ENCODE measurements at places on chromosomes 4 and X. TPM values are rescaled to one million over a fixed set of nuclear protein-coding genes. Genes with fewer than 3 reads are reported as not detected.

- DNase-seq = no peak
Observed at GRCh38 chrX:109848461-109849050, 115.5 kb upstream of the ACSL4 start.

Gene NRK
- polyA plus RNA-seq = 189 TPM

Gene NWD2
- polyA plus RNA-seq = not detected

DNA sequence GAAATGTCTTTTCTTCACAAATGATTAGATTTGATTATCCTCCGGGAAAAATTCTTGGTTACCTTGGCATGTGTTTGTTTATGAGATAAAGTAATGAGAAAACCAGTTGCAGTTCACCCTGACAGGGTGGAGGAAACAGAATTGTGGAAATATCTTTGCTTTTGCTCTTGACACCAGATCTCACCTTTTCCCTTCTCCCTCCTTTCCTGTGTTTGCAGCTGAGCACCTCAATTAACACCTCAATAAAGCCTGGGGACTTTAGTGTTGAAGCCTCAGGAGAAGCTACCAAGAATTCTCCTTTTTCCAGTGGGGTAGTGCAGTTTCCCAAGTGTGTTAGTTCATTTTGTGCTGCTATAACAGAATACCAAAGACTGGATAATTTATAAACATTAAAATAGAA, 350.8 kb upstream of the IGFBP7 start:
- no peak for DNase-seq

Gene AGTR2
- polyA plus RNA-seq = 35.6 TPM

Gene CFAP47
- not detected for polyA plus RNA-seq

Gene ZNF674
- polyA plus RNA-seq = 3.5 TPM

DNA sequence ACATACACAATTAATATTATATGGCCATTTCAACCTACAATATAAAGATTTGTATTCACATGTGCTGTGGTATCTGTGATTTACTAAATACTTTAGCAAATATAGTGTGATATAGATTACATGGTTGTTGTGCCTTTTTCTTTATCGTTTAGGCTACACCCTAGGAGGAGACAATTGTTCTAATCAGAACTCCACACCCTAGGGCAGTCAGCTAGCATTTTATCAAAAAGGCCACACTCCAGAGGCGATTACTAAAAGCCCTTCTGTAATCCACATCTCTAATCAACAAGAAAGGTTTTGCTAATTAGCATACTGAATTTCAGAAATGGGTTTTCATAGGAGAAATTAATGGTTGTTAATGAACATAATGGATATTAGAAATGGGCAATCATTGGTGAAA, 319.5 kb upstream of the NOCT start:
- no peak for DNase-seq

- DNase-seq = peak; percentile 41
Observed at GRCh38 chrX:3638280-3638873, 75.1 kb downstream of the PRKX start.

Gene ATP8A1
- polyA plus RNA-seq = 7.1 TPM

DNA sequence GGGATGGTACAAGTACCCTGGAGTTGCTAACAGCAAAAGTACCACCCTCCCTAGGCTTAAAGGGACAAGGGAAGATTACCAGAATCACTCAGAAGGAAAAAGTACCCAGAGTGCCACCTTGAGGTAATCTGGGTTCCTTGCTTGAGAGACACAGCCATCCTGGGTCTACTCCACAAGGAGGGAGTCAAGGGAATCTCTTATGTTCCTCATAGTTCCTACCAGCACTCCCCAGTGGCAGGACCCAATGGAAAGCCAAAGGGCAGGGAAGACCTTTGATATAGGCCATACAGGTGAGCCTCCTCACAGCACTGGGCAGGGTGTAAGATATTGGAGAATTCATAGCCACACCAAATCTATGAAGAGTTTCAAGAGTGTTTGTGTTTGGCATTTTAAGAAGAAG, 5.7 kb downstream of the IL2 start:
- no peak for DNase-seq

DNA sequence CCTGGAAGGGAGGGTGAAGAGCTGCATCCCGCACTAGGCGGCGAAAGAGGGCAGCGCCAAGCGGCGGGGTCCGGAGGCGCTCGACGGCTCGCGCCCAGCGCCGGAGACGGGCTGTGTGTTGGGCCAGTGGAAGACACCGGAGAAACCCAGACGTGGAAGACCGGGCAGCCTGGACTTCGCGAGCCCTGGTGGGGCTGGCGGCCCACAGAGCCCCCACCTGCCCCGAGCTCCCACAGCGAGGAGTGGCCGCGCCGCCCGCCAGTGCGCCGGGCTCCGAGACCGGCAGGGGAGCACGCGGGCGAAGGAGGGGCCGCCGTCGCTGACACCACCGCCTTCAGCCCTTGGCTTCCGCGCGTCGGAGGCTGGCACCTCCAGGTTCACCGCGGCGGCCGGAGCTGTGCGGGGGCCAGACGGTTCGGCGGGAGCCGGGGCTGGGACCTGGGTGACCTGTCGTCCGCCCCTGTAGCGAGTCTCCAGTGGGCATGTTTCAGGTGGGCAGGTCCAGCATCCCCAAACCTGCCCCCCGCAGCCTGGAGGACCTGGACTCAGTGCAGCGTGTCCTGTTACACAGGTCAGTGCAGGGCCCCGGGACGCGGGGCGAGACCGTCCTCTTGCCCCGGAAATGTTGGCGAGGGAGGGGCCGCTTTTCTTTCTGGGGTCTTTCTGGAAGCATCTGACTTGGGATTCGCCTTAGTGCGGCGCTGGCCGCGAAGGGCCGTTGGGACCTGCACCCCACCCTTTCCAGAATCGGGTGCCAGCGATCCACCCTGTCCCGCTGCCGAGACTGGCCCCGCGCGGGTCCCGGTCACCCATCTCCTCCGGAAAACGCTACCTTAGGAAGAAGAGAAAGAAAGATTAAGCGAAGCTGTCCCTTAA, 9.6 kb upstream of the INTU start:
- no peak for DNase-seq

Gene NLGN3
- 2.9 TPM for polyA plus RNA-seq

GRCh38 chr4:168893807-168894206, 116.2 kb downstream of the CBR4 start:
- DNase-seq = no peak

DNA sequence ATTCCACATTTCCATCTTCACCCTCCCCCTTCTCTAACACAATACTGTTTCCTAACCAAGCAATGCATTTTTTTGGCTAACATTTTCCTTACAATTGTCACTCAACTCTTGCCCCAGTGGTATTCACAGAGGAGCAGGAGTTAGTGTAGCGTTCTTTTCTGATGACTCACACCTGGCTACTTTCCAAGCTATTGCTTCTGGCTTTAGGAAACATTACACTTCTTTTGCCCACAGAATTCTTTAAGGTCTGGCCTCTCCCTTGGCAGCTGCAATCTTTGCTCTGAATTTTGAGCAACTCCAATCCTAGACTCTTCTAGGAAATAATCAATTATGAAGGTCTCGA, 27.5 kb upstream of the PDGFC start:
- peak; percentile 62 for DNase-seq

DNA sequence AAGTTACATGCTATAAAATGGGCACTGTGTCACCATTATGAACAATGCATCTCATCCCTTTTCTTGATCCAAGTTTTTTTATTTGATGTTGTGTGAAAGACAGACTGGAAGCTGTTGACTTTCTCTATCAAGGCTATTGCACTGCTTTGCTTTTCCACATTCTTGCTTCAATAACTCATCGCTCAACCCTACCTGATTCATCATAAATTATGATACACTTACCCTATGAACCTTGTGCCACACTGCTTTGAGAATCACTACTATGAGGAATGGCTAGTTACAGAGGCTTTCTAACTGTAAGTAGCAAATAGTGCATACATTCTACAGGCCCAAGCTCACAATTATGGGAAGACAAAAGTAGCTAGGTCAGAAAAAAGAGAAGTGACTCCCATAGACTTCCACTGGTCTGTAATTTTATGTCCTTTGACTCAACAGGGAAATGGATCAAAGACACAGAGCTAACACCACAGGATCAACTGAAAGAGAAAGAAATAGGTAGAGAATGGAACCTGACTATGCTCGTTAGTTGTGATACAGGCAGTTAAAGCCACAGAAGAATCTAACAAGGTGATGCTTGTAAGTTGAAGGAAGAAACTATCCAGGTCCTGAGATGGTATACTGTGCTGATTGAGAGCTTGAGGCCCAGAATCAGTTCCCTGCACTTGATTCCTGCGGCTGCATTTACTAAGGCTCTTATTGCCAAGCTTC, 163.5 kb downstream of the PPP3CA start:
- no peak for DNase-seq

DNA sequence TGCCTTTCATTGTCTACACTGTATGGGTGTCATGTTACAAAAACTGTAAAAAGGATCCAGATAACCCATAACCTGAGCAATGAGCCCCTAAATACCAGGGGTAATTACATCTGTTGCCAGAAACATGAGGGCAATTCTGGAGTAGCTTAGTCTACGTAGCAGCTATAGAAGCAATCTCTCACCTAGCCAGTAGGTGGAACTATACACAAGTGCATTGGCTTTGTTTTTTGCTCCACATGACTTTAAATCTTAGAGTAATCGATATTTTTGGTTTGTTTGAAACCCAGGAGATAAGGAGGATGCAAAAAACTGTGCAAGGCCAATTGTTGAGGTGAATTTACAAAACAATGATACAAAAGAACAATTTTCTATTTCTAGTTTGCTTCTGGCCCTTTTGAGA, 57.5 kb downstream of the GPR82 start:
- DNase-seq = no peak

Gene RADX
- polyA plus RNA-seq = 2.0 TPM

GRCh38 chr4:145788755-145789154, 108.8 kb downstream of the C4orf51 start:
- no peak for DNase-seq

Gene IL3RA
- 18.7 TPM for polyA plus RNA-seq

DNA sequence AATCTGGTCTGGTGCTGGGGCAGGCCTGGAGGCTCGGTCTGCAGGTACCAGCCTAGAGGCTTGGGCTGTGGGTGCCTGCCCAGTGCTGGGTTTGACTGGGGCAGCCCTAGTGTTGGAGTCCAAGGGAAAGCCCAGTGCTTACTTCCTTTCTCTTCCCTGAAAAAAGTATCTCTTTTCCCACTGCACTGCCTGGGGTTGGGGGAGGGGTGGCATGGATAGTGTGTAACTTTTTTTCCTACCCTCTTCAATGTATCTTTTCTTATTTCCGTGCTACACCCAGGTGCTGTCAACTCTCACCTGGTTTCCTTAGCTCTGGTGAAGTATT, 21.6 kb downstream of the KANTR start:
- DNase-seq = no peak

- no peak for DNase-seq
Observed at GRCh38 chrX:130144509-130144908, 21.1 kb downstream of the AIFM1 start.

Gene EDNRA
- 23.4 TPM for polyA plus RNA-seq

DNA sequence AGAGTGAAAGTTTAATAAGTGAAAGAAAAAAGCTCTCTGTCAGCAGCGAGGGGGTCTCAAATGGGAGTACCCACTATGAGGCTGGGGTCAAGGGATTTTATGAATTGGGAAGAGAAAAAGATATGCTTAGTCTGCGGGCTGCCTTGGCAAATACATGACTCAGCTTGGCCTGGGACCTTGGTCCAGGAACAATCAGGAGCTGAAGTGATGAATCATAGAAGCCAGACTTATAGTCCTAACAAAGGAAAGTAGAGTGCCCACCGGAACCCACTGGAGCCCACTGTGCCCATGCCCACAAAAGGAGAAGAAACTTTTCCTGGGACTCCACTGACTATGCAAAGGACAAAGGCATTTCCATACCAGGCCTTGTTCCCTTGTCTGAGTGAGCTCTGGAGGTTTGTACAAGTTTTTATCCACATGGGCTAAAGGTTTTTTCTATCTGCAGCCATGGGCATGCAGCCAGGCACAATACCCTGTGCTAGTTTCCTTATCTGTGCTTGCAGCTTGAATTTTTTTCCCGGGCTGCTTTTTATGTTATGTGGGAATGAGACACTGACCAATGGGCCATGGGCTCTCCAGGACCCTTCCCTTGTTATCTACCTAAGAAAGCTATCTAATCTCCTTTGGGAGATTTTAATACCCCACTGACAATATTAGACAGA, 201.7 kb downstream of the FAM133A start:
- no peak for DNase-seq

GRCh38 chrX:52425775-52426174, 57.0 kb downstream of the XAGE2 start:
- no peak for DNase-seq

- DNase-seq = no peak
Observed at GRCh38 chr4:38868059-38868960, 704 bp downstream of the FAM114A1 start.

GRCh38 chrX:153966283-153966688, 5.3 kb downstream of the HCFC1 start:
- no peak for DNase-seq

Gene HSD17B13
- 0.18 TPM for polyA plus RNA-seq

DNA sequence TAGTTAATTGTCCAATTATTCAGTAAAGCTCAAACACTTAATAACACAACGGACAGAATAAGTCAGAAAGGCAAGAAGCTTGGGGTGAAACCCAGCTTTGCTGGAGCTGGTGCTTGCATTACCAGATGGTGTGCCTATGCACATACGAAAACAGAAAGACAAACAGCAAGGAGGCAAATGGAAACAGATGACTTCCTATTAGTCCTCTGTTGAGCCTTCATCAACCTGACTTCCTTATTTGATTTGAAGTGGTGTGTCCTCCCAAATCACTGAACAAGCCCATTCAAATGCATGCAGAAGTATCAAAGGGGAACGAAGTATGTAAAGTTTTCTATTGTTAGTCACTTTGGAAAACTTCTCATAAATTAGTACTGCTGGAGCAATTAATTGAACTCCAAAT, 166.2 kb downstream of the ATP10D start:
- DNase-seq = no peak

Gene C4orf36
- not detected for polyA plus RNA-seq

DNA sequence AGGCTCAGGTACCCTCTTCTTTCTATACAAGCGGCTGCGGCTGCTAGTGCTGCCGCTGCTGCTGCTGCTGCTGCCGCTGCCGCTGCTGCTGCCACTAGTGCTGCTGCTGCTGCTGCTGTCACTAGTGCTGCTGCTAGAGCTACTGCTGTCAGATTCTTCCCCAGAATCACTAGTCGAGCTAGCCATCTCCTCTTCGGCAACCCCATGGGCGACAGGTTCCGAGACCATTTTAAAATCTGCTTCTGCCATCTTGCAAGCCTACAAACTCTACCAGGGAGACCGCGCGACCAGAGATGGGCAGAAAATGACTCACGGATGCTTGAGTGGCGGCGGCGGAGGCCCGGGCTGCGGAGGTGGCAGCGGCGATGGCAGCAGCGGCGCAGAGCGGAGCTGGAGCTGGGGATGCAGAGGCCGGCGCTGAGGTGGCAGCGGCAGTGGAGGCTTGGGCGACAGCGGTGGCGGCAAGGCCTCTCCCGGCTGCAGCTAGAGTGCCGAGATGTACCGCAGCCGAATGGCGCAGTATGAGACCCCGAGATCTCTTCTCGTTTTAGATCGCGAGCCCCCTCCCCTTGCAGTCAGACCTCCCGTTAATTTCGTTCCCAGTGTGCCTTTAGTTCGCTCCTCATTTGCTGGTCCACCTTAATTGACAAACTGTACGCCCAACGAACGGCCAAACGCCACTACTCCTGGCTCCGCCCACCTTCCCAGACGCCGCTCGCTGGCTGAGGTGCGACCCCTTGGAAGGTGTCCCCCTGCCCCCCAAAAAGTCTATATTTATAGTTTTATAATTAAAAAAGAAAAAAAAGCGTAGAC, at the start of gene NAP1L3:
TSS of gene NAP1L3 (minus strand) at position 523 of the 813 bp plus-strand sequence. CDS start at position 249, 274 bp downstream.
- peak; percentile 49 for DNase-seq

GRCh38 chr4:46830971-46831454, 78.0 kb downstream of the COX7B2 start:
- DNase-seq = no peak

Data from forelimb muscle (tissue), 1 donor.